ENCODE measurements at places on chromosomes 6 and 20. TPM values are rescaled to one million over a fixed set of nuclear protein-coding genes. Genes with fewer than 3 reads are reported as not detected.

Gene TBP
- total RNA-seq = 19.7 TPM

Gene CAPN11
- 2.5 TPM for total RNA-seq

DNA sequence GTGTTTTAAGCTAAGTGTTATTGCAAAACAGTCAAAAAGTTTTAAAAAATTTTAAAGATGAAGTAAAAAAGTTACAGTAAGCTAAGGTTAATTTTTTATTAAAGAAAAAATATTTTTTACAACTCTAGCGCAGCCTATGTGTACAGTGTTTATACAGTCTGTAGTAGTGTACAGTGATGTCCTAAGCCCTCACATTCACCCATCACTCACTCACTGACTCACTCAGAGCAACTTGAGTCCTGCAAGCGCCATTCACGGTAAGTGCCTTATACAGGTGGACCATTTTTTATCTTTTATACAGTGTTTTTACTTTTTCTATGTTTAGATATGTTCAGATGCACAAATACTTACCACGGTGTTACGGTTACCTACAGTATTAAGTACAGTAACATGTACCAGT, 83.4 kb upstream of the STMND1 start:
- no peak for DNase-seq

DNA sequence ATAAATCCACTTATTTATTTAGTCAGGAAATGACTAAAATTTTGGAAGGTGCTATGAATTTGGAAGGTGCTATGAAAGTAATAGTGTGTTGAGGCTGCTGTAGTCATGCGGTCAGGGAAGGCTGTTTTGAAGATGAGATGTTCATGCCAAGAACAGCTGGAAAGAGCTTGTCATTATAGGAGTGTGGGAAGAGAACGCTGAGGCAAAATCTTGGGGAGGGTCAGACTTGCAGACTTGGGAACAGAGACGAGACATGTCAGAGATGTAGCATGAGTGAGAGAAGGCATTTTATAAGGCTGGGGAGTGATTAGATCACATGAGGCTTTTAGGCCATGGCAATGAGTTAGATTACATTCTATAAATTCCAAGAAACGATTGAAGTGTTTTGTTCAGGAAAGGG, 124.0 kb upstream of the B3GAT2 start:
- DNase-seq = no peak

DNA sequence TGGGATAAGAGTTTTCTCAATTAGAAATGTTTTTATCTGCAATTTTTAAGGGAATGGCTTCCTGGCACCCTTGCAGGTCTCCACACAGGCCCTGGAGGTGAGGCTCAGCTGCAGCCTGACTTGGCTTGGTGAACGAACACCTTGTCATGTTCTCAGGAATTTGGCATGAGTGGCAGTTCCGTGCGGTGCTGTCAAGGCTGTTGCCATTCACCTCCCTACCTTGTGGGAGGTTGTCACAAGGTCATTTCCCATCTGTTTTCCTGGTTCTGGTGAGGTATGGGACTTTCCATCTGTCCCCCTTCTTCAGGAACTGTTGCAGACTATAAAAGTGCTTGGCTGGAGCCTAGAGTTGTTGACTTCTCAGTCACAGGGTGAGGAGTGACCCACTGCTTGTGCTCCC, 82.9 kb downstream of the ELOVL4 start:
- DNase-seq = no peak

- no peak for DNase-seq
These were observed 107.3 kb downstream of the UST start for GRCh38 chr6:148854096-148854495.

DNA sequence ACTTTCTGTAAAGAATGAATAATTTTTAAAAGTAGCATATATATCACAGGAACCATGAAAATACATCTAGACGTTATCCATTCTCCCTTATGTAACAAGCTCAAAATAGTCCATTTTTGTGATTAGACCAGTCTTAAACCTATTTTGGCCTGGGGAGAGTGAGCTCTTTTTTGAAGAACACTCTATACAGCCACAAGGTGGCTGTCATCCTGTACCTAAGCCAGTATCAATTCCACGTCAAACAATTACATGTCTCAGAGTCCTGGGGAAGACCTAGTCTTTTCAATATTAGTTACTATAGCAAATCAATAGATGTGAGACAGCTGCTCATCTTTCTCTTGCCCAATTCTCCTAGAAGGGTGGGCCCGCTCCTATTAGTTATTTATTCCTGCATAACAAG, 28.4 kb downstream of the FBXO5 start:
- no peak for DNase-seq

GRCh38 chr20:53294804-53295203, 298.8 kb downstream of the ZNF217 start:
- no peak for DNase-seq

DNA sequence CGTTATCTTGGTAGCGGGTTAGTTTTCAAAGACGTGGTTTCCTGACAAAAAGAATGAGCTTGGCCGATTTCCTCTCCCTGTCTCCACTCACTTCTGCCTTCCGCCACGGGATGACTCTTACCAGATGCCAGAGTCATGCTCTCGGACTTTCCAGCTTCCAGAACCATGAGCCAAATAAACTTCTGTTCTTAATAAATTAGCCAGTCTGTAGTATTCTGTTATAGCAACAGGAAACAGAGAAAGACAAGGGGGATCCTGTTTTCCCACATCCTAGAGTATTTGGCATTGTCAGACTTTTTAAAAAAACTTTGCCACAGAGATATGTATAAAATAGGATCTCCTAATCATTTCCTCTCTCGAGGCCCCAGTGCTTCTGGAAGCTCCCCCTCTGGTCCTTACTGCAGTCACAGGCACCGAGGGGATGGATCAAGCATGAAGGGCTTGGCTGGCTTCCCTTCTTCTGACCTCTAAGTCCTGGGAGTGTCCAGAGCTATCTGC, 84.9 kb upstream of the NAA20 start:
- no peak for DNase-seq

- no peak for DNase-seq
These were observed 59.9 kb downstream of the FOXA2 start for GRCh38 chr20:22524393-22525015.

Measured in activated CD4-positive, alpha-beta T cell treated with anti-CD3 and anti-CD28 coated beads, Interleukin-2, amount 10 ng/mL, durations not matched to agents 7 days and 5 days (primary cell).